ENCODE measurements at places on chromosomes 1 and 21. TPM values are rescaled to one million over a fixed set of nuclear protein-coding genes. Genes with fewer than 3 reads are reported as not detected.

EPS8L3 gene
- 0.03 TPM for polyA plus RNA-seq

HES3 gene
- not detected for polyA plus RNA-seq

WNT2B gene
- polyA plus RNA-seq: 0.18 TPM

GCSAML gene
- not detected for polyA plus RNA-seq

RAP1GAP gene
- 0.04 TPM for polyA plus RNA-seq

ISG15 gene
- polyA plus RNA-seq: 17.1 TPM

HMGN2 gene
- polyA plus RNA-seq: 128 TPM

LRP8 gene
- 0.17 TPM for polyA plus RNA-seq

DNA sequence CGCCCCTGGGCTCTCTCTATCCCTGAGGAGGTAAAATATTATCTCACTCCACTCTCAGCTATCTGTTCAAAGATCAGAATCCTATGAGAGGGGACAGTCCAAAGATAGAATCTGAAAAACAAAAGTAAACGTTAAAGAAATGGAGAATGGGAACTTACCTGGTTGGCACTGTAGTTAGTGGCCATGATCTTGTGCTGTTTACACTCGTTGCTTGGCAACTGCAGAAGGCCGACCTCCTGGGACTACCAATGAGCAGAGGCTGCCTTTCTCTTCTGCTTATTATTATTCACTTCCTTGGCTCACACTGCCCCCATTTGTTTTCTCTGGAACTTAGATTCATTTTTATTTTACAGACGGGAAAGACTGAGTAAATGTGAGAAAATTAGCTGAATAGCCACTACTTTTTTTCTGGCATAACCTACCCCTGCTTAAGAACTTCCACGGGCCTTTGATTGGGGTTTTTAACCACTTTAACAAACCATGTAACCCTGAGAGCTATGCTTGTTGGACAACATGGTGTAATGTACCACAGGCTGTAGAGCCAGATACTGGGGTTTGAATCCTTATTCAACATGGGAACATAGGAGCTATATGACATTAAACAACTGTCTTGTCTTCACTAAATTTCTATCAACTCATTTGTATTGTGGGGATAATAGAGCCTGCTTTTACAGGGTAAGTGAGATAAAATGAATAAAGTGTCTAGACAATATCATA lies at the start of gene CFAP126:
CFAP126 (minus strand) TSS at position 193 of the 717 bp plus-strand sequence; CDS start at position 185, 8 bp downstream.
- peak; percentile 34 for DNase-seq

DNA sequence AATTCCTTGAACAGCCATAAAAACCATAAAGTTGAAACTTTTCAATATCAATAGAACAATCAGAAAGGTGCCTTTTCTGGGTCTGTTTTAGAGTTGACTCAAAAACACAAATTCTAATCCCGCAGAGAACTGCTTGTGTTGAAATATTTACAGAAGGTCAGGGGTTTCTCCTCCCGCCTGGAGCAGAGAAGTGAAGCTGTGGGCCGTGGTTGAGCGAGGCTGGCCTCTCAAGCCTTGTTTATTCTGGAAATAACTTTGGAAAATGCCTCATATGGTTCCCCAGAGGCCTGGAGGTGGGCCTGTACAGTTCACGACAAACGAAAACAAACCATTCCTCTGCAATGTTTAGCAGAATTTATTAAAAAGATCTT lies 90.8 kb upstream of the ERRFI1 start:
- DNase-seq: peak; percentile 65

GRCh38 chr1:158353303-158354075 lies at the start of gene CD1E:
Gene CD1E, plus strand, starts transcription at chr1:158353894. Its CDS starts 95 bp downstream, at chr1:158353989.
- no peak for DNase-seq

GRCh38 chr1:199472978-199473377 lies 554.5 kb upstream of the NR5A2 start:
- DNase-seq: no peak

GRCh38 chr1:54516249-54516920 lies 31.6 kb upstream of the ACOT11 start:
- DNase-seq: no peak

DNA sequence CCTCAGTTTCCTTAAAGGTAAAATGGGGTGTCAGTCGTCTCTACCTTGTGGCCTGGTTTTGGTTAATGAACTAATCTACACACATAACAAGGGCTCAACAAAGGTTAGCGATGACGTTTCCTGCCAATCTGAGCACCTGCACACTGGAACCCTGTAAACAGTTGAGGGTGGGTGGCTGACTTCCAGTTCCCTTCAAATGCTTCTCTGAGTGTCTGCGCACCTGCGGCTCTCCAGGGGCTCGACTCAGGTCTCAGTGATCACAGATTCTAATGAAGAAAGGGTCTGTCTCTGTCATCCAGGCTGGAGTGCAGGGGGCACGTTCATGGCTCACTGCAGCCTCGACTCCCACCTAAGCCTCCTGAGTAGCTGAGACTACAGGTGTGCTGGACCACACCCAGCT lies 3.3 kb upstream of the AGPAT3 start:
- no peak for DNase-seq

DNA sequence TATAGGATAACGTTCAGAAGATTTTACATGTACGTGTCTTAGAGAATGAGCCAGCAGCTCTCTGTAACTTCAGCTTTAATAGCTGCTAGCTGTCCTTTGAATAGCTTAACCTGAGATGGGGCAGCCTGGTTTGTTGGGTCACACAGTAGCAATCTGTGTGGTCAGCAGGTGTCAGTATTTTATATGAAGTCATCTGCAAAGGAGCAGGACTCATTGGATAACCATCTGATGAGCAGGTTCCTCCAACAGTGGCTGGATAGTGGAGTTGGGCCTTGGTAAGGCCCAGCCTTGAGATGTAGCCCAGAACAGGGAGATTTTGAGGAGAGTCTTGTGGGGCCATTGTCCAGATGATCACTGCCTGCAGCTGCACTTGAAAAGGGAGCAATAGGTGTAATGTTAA lies 6.4 kb downstream of the GSTM5 start:
- no peak for DNase-seq

DNA sequence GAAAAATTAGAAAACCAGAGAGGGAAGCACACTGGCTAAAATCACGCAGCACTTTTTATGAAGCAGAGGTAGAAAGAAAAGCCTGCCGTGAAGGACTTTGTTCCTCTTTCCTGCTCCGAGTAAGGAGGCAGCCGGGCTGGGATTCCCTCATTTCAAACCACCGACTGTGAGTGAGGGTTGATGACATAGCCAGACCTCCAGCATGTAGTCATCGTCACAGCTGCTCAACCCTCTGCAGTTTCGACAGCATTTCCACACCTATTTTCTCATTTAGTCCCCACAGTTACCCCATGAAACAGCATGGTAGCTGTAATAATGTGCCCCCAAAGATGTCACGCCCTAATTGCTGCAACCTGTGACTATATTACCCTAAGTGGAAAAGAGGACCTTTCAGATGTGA lies 35.3 kb downstream of the FCRL5 start:
- no peak for DNase-seq

- no peak for DNase-seq
Observed at GRCh38 chr1:186078245-186078644, 296.8 kb downstream of the TPR start.

- DNase-seq: no peak
Observed at GRCh38 chr1:162688521-162688920, 56.3 kb downstream of the DDR2 start.

DNA sequence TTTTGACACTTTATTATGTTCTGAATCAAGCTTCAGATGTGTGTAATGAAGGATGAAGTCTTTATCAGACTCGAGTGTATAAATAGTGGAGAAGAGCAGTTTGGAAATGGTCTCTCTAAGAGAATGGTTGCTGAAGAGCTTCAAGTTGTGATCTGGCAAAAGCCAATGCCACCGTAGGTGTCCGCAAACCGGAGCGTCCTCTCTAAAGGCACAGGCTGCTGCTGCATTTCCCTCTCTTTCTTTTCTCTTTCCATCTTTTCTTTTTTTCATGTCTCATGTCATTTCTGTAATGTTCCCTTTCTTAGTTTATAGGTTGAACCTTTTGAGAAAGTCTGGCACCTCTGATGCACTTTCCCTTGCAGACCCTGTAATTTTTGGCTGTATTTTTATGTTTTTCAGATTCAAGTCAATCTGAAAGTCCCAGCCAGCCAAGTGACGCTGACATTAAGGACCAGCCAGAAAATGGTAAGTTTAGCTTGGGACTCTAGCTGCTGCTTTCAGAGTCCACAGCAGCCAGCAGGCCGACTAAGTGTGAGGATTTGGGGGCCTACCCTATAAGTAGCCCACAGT lies 194.8 kb downstream of the NFIA start:
- DNase-seq: no peak

GRCh38 chr1:184881941-184882913 lies 92.1 kb downstream of the NIBAN1 start:
- no peak for DNase-seq

DNA sequence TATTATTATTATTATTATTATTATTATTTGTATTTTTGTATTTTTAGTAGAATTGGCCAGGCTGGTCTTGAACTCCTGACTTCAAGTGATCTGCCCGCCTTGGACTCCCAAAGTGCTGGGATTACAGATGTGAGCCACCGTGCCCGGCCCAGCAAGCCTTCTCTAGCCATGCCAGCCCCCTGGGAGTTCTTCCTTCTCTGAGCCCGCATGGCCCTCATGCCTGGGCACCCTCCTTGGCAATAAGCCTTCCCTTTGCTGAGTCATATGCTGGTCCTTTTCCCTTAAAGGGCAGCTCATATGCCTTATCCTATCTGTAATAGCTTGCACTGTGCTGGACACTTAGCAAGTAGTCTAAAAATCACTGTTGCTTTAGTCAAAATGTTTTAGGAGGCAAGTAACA lies 8.5 kb upstream of the NBL1 start:
- DNase-seq: no peak

DNA sequence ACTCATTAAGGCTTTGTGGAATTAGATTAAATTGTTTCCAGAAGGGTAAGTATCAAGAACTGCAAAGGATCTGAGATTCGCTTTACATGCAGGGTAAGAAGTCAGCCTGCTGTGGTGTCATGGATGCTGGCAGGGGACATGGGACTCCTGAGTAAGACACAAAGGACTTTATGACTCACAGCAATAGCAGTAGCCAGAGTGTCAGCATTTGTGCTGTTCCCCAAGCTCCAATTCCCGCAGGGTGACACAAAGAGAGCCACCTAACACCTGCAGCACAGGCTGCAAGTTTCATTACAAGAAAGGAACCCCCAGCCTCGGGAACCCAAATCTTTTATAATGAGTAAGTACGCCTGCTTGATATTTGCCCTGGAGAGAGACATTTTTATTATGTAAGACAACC lies 298.1 kb upstream of the POU3F1 start:
- no peak for DNase-seq

DNA sequence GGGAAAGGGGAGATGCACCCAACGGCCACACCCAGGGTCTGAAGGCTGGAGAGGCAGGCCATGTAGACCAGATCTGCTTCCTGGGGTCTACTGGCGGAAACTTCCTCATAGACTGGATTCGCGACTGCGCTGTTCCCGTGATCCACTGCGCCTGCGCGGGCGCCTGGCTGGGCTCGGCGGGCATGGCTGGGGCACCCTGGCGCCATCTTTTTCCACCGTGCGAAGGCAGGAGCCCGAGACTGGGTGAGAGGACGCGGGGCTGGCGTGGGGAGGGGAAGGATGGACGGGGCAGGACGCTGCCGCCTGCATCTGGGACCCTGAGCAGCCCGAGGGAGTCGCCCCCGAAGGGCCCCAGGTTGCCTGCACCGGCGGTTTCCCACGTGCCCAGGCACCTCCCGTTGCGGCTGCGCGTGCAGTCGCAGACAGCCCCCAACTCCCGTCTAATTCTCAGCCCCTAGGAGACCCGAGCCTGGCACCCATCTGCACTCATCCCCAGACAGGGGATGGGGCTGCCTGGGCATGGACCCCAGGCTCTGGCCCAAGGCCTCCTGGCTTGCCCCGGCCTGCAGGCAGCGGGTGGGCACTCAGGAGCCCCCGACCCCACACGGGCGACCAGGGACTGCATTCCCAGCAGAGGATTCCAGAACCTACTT lies 12.4 kb upstream of the FAM3B start:
- DNase-seq: no peak

DNA sequence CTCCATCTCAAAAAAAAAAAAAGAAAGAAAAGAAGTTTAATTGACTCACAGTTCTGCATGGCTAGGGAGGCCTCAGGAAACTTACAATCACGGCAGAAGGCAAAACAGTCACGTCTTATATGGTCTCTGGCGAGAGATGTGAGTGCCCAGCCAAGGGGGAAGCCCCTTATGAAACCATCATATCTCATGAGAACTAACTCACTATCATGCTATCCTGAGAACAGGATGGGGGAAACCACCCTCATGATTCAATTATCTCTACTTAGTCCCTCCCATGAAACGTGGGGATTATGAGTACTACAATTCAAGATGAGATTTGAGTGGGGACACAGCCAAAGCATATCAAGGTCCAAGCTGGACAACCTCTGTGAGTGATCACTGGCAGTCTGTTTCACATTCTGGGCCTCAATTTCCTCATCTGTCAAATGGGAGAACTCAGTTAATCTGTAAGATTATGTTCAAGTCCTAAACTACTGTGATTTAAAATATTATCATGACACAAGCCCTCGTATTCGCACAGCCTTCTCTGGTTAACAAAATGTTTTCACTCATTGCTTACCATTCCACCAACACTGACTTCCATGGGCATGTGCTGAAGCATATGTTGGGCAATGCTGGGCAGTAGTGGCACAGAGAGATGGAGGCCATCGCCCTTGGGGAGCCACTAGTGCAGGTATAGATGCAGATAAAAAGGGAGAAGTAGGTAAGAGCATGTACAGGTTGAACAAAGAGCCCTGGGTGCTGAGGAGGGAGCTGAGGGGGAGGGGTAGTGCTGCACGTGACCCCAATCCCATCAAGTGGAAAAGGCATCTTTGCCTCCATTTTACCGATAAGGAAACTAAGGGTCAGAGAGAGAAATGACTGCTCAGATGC lies 46.2 kb upstream of the SLC2A1 start:
- no peak for DNase-seq

DNA sequence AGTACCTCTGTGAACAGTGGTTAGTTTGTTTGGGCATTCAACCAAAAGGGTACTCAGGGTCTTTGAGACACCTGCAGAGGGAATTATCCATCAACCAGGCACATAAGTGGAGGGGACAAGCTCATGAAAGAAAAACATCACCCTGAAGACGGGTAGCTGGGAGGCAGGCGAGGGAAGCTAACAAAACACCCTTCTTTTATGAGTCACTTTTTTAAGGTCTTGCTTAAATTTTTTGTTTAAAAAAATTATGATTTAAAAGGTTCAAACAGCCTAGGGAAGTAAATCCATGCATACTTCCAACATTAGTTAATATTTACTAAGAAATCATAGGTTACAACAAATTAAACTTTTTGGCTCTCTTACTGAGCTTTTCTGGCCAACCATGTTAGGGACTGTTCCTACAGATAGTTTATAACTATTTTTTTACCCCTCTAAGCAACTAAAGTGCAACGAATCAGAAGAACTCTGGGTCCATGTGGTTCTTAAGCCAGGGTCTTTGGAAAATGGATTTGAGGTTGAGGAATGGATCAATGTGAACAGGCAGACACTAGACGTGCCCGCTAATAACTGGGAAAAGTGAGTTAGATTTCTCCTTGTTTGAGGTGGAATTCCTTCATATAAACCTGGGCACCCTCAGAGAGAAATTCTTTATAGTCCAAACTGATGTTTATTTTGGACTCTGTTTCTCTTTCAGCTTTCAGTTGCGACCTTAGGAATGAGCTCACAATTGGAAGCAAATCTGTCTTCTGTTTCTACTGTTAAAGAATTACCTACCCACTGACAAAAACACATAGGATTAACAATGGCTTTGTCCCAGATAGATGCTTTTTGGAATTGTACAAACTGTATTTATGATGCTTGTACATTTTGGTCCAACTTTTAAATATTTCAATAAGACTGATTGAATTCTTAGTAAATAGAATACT lies 123.0 kb downstream of the LYPLAL1 start:
- DNase-seq: no peak

- no peak for DNase-seq
Observed at GRCh38 chr1:87305151-87305550, 23.5 kb upstream of the LMO4 start.

- no peak for DNase-seq
Observed at GRCh38 chr1:228691211-228691610, 44.1 kb upstream of the RHOU start.

GRCh38 chr21:35189077-35189863 lies 140.2 kb upstream of the RUNX1 start:
- DNase-seq: no peak

Data from psoas muscle (tissue), 8 donors.